ENCODE measurements at places on chromosomes 6 and 20. TPM values are rescaled to one million over a fixed set of nuclear protein-coding genes. Genes with fewer than 3 reads are reported as not detected.

Gene RAD21L1
- total RNA-seq, result not detected

Gene SLC17A9
- total RNA-seq, result 0.06 TPM

Gene COL11A2
- 0.93 TPM for total RNA-seq

Gene CYP39A1
- total RNA-seq, result not detected

Gene EBF4
- 2.7 TPM for total RNA-seq

Gene SF3B5
- 225 TPM for total RNA-seq

Gene MAFB
- 0.15 TPM for total RNA-seq

Gene TSHZ2
- total RNA-seq, result not detected

Gene MPIG6B
- not detected for total RNA-seq

Gene CGA
- total RNA-seq, result 0.24 TPM

Gene OPN5
- not detected for total RNA-seq

Gene CDH4
- 5.8 TPM for total RNA-seq

Gene FAM229B
- 11.1 TPM for total RNA-seq

Gene MYB
- 0.83 TPM for total RNA-seq
